AG08396 (cell line): ENCODE measurements at places on chromosomes 11 and 22.

DNA sequence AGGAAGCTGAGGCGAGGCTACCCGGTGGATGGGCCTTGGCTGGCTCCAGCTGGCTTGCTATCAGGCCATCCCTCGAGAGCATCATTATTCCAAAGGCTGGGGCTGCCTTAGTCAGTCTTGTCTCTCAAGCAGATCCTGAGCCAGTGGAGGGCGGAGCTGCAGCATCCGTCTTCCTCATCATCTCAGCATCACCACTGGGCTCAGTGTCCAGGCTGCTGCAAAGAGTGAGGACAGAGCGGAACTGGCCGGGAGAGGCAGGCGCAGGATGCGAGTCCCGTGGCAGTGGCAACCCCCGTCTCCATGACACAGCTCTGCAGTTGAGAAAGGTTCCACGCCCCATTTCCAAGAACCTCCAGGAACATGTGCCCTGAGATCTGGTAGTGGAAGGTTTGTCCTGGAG lies 4.4 kb downstream of the TP53I11 start:
- DNase-seq = no peak

DNA sequence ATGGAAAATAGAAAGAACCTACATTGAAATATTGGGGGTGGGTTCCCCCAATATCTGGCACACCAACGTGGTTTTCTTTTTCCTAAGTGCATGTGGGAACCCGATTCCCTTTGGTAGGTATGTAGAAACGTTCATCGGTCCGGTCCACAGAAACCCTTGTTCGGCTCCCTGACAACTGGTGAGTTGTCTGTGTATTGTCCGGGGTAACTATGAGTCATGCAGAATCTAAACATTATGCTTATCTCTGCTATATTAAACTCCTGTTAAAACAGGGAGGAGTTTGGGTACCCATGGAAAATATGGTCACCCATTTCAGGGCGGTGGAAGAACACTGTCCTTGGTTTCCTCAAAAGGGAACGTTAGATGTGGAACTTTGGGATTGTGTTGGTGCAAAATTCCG lies 25.1 kb upstream of the ALDH3B2 start:
- DNase-seq = no peak

DNA sequence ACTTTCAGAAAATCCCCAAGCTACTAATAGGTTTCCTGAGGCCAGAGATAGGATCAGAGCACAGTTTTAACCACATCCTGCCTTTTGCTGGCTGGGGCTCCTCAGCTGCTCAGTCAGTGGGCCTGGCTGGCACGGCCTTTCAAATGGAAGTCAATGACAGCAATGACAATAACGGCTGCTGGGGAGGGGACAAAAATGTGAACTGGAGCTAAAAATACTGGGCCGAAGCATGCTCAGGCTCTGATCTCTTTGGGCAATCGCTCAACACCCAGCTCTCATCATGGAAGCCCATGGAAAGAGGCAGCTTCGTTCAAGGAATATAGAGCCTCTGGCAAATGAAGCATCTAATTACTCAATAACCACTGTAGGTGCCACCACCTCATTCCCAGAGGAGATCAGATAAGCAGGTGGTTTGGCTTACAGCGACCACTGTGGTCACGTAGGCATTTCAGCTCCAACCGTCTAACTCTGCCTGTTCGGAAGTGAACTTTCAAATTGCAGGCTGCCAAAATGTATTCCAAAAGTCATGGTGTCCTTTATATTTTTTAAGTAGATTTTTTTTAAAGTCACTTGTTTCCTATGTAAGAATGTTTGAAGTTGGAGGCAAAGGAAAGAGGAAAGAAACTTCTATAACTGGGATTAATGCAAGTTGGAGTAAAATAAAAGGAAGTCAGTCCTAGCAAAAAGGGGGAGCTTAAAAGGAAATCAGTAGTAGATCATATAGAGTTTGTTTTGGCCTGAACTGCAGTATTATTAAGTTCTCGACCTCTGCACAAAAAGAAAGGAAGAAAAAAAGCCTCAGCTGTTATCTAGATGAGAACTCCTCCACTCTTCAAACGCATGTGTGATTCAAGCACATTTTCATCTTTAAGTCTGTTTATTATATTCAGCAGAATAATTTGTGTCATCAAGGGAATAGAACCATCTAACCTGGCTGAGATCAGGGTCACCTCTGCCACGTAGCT lies 14.1 kb downstream of the WT1 start:
- no peak for DNase-seq

DNA sequence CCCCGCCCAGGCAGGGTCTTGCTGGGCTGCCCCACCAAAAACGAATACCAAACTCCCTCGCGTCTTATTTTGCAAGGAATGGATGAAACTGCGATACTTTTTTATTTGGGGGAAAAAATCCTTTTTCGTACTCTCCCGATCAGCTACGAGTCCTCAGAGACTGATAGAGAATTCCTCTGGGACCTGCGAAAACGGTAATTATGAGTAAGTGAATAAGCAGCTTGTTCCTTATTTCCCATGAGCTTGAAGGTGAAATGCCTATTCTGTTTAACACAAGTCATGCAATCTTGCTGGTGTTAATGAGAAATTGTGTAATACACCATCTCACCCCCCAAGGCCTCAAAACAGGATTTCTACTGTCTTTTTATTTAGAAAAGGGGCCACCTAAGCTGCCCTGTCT lies 5.5 kb downstream of the GRK3 start:
- no peak for DNase-seq

GRCh38 chr22:29870574-29870973 lies 12.4 kb upstream of the MTMR3 start:
- peak; percentile 17 for DNase-seq

- DNase-seq = peak; percentile 44
These were observed 653 bp downstream of the GRK3 start for GRCh38 chr22:25564979-25565677.

- DNase-seq = no peak
These were observed 13.0 kb downstream of the MS4A3 start for GRCh38 chr11:60069450-60069849.

DNA sequence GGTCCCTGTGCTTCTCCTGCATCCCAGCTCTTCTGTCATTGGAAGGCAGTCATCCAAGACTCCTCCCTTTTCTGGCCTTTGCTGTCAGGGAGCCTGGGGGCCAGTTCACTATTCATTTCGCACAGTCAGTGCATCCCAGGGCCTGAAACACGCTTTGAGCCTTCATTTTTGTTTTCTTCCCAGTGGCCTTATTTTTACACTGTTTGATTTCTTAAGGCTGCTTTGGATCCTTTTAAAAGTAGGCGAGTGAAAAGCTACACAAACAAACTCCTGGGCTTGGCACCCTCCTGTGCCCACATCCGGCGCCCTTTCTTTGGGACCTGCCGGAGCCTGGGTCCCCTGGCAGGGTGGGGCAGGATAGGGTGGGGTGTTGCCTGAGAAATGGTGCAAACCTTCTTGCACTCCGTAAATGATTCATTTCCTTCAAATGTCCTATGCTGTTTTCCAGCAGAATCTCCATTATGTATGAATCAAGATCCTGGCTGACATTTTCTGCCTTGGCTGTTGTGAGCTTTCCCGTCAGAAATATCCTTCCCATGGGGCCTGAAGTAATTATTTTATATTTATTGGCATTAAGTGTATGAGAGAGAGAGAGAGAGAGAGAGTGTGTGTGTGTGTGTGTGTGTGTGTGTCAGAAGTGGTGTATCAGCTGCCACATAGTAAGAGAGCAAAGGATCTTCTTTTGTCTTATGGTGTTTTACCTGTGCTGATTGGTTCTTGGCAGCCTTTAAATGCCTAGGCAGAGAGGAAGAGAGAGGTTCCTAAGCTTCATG lies 45.6 kb downstream of the BCR start:
- peak; percentile 55 for DNase-seq

GRCh38 chr11:78212586-78213371 lies 24.1 kb downstream of the USP35 start:
- DNase-seq = no peak

- DNase-seq = no peak
These were observed 1.2 kb downstream of the ALDH3B1 start for GRCh38 chr11:68011051-68011943.

DNA sequence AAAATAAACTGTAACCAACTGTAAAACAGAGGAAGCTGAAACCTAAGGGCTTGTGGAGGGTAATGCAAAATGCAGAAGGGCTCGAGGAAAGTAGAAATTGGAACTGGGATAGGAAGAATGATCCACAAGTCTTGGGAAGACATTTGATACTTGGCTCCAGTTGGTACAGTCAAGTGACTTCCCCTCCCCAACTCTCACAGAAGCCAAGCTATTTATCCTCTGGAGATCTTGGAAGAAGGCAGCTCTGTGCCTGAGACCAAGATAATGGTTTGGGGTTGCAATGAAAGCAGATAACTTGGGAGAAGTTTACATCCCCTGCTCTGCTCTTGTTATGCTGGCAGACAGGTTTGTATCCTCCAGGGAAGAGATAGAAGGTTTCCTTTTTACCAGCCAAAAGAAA lies 198.9 kb upstream of the ZC3H12C start:
- DNase-seq = no peak

- DNase-seq = no peak
These were observed 1.4 kb upstream of the CASP5 start for GRCh38 chr11:105024394-105024793.

DNA sequence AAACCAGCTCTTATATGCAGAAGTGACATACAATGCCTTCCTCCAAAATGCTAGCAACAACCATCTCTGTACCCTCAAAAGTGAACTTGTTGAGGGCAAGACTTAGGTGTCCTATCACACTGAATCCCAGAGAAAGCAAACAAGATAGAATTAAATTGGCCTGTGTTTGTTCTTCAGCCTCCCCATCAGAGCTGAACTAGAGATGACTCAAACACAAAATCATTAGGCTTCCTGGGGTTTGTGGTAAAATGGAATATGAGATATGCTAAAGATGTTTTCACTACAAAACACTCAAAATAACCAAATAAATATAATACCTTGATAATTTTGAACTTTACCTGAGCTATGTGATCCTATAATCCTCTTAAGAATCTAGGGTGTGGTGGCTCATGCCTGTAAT lies 31.6 kb downstream of the ZNF214 start:
- DNase-seq = no peak

DNA sequence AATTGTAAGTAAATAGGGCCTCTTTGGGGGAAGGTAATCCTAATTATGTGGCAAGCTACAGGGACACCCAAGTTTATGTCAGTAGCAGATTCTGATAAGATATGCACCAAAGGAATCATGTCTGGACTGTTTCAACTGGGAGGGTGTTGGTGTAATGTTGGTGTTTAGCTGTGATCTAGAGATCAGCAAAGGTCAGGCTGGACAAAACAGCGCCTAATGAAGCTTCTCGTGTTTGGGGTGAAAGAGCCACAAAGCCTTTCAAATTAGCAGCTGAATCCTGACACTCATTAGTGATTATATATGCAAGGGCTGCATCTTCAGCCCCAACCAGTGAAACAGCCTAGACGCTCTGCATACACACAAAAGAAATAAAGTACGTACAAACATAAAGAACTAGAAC lies 106.3 kb downstream of the MPPED2 start:
- DNase-seq = no peak

- DNase-seq = no peak
These were observed 50.3 kb downstream of the SHANK2 start for GRCh38 chr11:71201936-71202597.

DNA sequence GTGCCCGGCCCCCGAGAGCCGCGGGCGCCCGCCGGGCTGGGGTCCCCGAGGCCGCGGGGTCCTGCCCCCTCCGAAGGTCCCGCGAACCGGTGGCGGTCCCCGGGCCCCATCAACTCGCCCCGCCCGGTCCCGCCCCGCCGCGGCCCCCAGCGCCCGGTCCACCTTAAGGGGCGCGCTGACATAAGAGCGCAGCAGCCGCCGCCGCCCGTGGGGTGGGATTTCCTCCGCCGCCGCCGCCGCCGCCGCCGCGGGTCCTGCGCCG lies at the start of gene ZDHHC8:
Gene ZDHHC8 (plus strand): TSS at position 208 of the 262 bp plus-strand sequence. CDS start 144 bp downstream, outside the sequence.
- DNase-seq = peak; percentile 70

- DNase-seq = no peak
These were observed 9.6 kb downstream of the SERPINH1 start for GRCh38 chr11:75571625-75572024.

- DNase-seq = peak; percentile 20
These were observed 16.9 kb downstream of the CDPF1 start for GRCh38 chr22:46233231-46233630.

DNA sequence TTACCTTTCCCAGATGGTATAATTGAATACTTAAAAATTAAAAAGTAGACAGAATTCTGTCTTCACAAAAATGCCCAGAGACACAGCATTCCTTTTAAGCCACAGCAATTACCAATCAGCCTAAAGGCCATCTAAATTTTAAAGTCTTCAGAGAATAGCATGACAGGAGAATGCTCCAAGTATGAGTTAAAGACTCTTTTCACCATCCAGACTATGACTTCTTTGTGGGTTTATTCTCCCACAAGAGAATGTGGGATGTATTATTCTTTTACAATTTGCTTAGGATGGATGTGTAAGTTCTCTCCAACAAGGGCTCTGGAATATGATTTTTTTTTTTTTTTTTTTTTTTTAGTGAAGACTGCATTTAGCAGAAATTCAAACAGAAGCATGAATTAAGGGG lies 249.9 kb downstream of the TTC28 start:
- no peak for DNase-seq
